ENCODE measurements at places on chromosomes 6 and 20.

GRCh38 chr20:24379484-24379927 is 89.9 kb upstream of the SYNDIG1 start:
- DNase-seq: peak; percentile 94

DNA sequence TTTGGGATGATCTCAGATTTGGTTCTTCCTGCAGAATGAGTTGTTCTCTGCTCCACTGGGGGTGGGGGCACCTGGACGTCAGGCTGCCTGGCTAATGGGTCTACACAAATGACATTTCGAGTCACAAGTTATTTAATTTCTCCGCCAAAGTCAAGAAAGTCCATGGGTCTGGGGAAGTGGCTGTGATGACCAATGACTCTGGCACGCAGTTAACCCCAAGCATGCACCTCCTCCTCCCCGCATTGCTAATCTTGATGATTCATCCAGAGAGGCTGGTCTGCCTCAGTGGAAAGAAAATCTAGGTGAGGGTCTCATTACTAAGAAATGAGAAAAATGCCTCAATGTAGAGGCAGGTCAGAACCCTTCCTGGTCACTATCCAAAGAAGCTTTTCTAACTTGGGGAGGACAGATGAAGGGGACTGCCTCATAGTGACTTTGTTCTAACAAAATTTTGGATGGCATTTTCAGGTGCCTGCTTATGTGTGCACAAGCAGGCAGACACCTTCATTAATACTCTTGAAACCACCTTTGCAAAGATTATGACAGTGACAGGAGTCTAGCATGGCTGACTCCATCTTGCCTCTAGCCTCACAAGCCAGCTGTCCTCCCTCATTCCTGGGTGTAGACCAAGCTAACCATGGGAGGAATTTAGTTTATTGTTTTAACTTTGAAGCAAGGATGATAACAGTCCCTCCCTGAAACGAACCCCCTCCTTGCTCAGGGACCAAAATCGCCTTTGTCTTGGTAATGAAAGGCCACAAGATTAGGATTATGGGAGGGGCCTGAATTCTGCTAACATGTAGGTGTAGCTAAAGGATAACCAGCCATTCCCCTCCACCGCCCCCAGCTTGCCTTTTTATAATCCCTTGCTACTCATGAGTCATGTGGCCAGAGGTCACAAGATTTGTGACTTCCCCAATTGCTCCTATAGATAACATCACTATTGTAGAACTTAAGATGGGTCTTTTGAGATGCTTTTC is 98.6 kb upstream of the MRPS10 start:
- peak; percentile 97 for DNase-seq

DNA sequence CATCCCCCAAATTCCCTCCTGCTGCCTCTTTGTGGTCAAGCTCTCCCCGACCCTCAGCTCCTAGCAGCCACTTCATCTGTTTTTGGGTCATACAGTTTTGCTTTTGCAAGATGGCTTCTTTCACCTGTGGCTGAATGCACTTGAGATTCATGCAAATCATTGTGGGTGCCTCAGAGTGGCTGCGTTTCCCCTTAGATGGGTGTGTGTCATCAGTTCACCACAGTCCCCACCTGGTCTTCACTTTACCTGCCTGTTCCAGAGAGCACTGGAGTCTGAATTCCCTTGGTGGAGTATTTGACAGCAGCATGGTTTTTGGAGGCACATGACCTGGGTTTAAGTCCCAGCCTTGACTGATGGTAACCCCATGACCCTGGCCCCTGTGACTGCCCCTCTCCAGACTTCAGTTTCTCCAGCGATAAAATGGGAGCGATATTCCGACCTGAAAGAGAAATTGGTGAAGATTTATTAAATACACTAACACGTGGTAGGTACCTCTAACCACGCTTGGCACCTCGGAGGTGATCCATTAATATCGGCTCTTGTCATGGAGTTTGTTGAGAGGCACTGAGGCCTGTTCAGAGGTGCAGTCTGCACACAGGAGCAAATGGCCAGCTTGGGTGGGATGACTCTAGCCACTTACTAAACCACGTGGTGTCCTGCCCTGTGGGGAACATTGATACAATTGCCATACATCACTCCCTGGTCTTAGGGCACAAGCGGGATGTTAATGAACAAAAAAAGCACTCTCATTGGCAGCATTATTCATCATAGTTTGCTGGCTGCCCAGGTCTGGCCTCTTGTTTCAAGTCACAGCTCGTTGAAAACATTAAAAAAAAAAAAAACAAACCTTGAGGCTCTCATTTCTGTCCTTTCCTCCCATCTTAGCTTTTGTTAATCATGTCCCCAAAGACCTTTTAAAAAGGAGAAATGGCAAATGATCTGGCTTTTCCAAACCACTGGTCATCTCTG is 167.2 kb upstream of the KCNG1 start:
- no peak for DNase-seq

DNA sequence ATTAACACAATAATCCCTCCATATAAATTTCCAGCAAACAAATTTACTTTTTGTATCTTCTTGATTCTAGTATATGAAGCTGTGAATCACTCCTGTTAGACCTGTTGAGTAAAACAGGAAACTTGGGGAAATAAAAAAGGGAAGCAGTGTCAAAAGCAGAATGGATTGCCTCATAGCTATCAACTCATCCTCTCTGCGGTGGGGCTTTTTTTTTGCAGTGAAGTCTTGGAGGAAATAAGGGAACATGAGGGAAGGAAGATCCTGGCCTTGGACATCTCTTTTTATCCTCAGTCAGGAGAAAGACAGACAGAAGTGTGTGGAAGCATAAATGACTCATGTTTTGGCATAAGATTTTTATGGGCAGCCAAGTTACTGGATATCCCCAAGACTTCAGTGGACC is 332.5 kb downstream of the TFAP2A start:
- no peak for DNase-seq

DNA sequence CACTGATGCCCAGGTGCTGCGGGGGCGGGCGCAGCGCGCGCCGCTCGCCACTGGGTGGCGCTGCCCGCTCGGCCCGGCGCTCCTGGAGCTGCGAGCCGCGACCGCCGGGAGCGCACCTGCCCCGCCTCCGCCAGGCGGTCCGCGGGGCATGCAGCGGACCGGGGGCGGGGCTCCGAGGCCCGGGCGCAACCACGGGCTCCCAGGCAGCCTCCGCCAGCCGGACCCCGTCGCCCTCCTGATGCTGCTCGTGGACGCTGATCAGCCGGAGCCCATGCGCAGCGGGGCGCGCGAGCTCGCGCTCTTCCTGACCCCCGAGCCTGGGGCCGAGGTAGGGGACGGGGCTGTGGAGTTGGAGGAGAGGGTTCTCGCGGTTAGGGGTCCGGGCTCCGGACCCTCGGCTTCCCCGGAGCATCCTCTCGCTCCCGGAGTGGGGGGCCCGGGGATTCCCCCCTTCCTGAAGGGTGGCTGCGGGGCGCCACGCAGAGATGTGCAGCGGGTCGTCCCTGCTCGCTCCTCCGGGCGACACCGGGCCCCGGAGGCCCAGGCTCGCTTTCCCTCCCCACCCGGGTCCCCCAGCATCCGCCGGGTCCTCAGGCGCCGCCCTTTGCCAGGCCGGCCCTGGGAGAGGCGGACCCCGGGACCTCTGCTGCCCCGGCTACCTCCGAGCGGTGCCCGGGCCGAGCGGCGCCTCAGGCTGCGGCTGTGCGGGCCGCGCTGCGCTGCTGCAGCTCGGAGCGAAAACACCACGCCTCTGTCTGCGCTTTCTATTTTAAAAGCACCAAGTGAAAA is at the start of gene BCAS4:
Gene BCAS4 (plus strand): TSS at position 216 of the 789 bp plus-strand sequence. CDS start 23 bp downstream, at position 239.
- DNase-seq: peak; percentile 81

Data from fibroblast of skin of abdomen (primary cell).